Stimulated activated CD4-positive, alpha-beta T cell treated with anti-CD3 and anti-CD28 coated beads, Interleukin-1b, Interleukin-23, amount 100 ng/mL, for 1 hour (primary cell): ENCODE measurements at places on chromosomes 5 and 9.

GRCh38 chr5:16588434-16589214 is 28.2 kb downstream of the RETREG1 start:
- no peak for DNase-seq

GRCh38 chr9:28653216-28653615 is 1079.9 kb upstream of the C9orf72 start:
- no peak for DNase-seq

DNA sequence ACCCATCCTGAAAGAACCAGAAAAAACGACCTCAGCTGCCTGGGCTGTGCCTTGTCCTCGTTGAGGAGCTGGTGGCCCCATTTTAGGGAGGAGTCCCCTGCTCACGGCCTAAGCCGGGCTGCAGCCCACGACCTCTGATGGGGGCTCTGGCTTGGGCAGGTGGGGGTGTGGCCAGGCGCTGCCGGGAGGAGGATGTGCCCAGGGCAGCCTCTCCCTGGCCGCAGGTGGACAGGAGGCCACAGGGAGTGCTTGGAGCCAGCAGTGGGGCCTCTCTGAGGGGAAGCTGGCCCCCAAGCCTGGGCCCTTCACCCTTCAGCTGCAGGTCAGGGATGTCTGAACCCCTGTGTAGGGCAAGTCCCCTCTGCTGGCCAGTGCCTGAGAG is 2.5 kb downstream of the DIPK1B start:
- no peak for DNase-seq

DNA sequence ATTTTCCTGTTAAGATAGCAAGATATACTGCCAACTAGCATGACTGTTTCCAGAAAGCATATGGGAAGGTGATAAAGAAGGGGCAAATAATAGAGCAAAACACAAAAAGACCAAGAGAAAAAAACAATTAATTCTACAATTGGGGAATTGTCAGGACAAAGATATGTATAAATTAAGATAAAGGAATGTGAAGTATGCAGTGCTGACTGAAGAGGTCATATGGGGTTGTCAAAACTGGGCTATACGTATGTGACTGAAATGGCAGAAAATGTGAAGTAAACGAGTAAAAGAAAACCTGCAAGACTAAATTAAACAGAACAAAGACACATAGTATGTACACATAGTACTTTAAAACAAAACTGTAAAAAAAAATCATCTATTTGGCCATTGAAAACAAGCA is 222.3 kb downstream of the ARL15 start:
- DNase-seq: no peak

- DNase-seq: no peak
These were observed 103.4 kb downstream of the DAB2IP start for GRCh38 chr9:121754655-121755436.

- no peak for DNase-seq
These were observed 44.4 kb downstream of the GNAQ start for GRCh38 chr9:77987081-77987656.

DNA sequence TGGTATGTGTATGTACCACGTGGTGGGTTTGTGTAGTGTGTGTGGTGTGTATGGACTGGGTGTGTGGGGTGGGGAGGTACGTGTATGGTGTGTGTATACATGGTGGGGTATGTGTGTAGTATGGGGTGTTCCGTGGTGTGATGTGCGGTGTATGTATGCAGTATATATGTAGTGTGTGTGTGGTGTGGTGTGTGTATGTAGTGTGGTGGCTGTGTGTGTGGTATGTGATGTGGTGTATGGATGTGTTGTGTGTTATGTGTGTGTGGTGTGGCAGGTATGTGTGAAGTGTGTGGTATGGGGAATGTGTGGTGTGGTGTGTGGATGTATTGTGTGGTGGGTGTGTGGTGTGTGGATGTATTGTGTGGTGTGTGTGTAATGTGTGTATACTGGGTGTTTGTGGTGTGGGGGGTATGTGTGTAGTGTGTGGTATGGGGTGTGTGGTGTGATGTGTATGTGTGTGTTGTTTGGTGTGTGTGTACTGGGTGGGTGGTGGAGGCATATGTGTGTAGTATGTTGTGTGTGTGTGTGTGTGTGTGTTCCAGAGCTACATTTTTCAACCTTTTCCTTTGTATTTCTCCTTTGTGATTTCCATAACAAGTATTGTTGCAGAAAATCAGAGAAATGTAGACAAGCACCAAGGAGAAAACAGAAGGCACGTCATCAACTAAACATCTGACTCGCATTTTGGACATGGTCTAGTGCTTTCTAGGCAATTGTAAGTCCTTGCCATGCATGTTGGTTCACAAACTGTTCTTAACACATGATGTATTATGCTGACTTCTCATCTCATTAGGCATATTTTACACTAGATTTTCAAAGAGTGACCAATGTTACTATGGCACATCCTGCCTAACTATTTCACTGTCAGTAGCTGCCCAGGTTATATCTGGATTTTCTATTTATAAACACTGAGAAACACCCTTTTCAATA is 13.2 kb downstream of the SEMA4D start:
- no peak for DNase-seq

DNA sequence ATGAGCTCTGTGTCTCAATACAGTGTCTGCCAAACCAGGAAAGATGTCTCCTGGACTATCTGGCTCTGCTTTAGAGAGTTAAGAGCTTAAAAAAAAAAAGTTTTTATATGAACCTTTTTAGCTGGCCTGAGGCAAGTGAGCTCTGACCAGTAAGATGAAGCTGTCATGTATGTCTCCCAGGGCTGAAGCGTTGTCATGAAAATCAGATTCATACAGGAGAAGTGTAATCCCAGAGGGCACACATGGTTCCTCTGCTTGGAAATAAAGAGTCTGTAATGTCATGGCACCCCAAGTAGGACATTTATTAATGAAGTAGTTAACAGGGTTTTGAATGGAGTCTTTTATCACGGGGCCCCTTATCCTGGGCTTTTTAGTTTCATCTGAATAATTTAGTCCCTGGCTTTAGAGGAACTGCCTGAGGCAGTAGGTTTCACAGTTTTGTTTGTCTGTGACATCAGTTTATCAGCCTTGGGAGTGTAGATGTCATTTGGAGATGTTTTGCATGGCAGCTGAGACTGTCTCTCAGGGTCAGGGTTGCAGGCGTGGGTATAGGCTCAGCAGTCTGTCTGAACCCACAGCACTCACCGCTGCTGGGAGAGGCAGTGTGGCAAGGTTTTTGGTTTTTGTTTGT is 223.3 kb downstream of the DIRAS2 start:
- no peak for DNase-seq

GRCh38 chr5:81450940-81451339 is 57.0 kb upstream of the ACOT12 start:
- no peak for DNase-seq

DNA sequence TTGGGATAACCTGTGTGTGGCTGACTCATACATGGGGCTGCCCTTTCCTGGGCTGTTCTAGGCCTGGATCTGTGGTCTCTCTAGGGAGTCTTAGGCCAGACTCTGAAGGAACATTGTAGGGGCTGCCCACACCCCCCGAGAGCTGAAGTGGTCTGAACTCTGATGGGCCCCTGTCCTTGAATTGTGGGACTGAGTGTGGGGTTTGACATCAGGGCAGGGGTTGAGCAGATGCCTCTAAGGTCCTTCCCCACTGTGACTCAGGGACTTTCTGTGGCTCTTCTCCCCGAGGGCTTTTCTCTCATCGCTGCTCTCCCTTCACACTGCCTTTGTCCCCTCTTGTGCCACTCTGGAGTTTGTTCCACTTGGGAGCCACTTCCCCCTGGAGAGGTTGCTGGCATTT is 215.0 kb downstream of the MELK start:
- DNase-seq: no peak

DNA sequence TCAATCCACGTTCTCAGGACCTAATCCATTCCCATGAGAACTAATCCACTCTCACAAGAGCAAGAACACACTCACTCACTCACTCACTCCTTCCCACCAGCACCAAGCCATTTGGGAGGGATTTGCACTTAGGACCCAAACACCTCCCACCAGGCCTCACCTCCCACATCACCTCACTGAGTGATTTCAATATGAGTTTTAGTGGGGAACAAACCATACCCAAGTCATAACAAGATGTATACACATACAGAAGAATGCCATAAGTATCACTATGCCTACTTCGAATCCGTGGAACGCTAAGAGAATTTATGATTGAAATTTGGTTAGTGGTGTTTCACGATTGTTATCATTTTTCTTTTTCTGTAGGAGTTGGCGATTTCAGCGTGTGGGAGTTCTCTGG is 29.3 kb upstream of the CTSL start:
- DNase-seq: no peak

DNA sequence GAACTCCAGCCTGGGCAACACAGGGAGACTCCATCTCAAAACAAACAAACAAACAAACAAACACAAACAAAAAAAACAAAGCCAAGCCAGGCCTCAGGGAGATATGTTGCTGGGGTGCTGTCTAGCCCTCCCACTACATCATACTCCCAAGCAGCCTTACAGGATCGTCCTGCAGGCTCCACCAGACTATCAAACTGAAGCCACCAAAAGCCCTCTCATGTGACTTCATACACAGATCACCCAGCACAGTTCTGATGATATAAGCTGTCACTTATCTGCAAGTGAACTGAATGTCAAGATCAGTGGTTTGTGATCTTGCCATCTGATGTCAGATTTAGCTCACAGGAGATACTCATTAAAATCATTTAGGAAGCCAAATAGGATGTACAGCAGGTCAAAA is 43.3 kb downstream of the WDR41 start:
- no peak for DNase-seq

- DNase-seq: no peak
These were observed 14.4 kb downstream of the F2RL2 start for GRCh38 chr5:76608833-76609232.

DNA sequence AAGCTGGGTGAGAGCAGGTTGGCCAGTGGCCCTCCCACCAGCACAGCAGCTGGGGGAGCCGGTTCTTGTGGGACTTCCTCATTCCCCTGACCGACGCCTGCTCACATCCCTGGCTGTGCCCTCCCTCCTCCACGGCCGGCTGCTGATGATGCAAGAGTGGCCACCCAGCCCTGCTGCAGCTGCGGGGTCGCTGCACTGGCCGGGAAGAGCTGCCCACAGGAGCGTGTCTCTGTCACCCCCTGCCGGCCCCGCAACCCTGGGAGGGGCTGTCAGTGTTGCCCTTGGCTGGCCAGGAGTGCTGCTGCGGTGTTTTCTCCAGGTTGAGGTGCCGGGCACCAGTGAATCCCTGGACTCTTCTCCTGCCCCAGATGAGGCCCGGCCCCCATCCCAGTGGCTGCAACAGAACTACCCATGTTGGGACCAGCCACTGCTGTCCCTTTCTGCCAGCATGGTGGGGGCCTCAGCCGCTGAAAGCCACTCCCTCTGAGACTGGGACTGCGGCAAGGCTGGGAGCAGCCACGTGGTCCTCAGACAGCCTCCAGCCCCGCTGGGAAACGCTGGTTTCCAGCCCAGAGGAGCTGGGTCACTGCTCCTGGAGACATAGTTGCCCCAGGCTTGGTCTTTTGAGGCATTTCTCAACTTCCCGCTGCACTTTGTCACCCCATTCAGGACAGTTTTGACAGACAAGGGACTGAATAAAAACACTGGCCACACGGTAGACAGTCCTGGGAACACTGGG is 739 bp downstream of the CARD9 start:
- no peak for DNase-seq

DNA sequence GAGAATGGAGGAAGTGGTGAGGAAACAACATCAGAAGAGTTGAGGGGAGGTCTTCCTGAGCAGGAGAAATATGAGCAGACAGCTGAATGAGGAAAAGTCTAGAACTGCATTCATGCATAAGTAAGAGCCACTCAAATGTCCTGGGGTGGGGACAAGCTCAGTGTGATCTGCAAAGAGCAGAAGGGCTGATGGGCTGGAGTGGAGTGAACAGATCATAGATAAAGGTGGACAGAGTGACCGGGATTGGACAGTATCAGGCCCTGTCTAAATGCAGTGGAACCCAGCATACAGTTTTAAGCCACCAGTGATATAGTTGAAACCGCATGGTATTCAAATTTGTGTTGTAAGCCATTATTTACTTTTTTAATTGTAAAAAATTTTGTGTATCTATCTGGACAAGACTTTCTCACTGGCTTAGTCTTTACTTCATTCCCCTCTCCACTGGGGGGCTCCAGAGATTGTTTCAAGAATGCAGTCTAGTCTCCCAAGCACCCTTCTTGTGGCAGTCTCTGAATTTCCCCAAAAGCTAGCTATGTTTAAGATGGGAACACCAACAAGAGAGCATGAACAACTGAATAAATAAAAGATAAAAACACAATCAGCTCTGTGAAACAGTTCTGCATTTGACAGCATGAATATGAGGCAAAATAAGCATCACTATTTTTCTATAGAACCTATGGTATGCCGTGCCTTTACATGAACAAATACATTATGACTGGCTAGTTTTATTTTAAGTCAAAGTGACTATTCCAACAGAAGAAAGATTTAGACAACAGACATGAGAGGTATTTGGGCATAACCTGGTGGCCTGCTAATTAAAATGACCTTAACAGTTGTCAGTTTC is 10.7 kb upstream of the STK32A start:
- DNase-seq: no peak

DNA sequence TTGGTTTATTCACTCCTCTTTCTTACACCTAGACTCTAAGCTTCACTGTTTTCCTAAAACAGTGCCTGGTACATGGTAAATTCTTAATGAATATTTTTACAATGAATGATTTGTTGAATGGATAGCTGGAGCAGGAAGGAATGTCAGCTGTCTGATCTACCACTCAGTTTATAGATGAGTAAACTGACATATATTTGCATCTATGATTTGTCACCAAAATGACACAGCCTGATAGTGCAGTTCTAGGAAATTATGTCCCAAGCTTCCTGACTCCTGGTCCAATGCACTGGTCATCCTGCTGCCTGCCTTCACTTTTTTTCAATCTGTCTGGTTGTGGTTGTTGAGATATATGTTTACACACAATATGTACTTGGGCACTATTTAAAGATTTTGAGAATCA is 651.7 kb upstream of the WWC1 start:
- DNase-seq: no peak

- DNase-seq: no peak
These were observed 19.0 kb downstream of the SPDL1 start for GRCh38 chr5:169602535-169602934.

DNA sequence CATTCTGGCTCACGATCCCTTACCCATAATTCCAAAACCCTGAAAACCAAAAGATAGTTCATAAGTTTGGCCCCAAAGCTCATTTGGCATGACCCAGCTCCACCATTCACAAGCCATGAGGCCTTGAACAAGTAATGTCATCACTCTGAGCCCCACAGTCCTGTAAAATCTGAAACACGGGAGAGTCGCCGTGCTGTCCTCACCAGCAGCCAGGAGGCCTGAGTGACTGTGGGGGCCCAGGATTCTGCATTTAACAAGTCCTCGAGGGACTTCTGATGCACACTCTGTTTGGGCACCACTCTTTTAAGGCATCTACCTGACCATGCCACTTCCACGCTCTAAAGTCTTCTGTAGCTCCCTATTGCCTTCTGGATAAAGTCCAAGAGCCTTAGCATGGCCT is 40.8 kb downstream of the DUSP1 start:
- DNase-seq: no peak
